ENCODE measurements at places on chromosomes 3 and 15. TPM values are rescaled to one million over a fixed set of nuclear protein-coding genes. Genes with fewer than 3 reads are reported as not detected.

- no peak for DNase-seq
Observed at GRCh38 chr15:64934023-64934422, 22.3 kb downstream of the ANKDD1A start.

- no peak for DNase-seq
Observed at GRCh38 chr15:45810201-45810600, 175.4 kb downstream of the SQOR start.

GRCh38 chr3:97992547-97993173 is 20.4 kb upstream of the RIOX2 start:
- no peak for DNase-seq

DNA sequence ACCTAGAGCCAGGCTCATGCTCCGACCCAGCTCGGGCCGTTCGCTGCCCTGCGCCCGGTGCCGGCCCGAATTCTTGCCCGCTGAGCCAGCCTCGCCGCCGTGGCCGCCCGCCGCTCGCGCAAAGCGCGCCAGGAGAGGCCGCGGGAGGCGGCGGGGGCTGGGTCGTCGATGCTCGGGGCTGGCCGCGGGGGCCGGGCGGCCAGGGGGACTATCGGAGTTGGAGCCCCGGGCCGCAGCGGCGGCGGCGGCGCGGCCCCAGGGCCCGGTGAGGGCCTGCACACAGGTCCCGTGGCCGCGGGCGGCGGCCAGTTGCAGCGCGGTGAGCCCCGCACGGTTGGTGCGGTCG is 1.1 kb downstream of the ANKRD63 start:
- no peak for DNase-seq

- no peak for DNase-seq
Observed at GRCh38 chr3:156290924-156291271, 170.5 kb downstream of the KCNAB1 start.

The B3GNT5 gene
- 49.8 TPM for total RNA-seq

The FAM227B gene
- 2.1 TPM for total RNA-seq

The IL12A gene
- total RNA-seq, result 0.26 TPM

The SLC2A2 gene
- not detected for total RNA-seq

The MYH15 gene
- total RNA-seq, result under 0.01 TPM
